ENCODE measurements at places on chromosomes 2 and 18.

GRCh38 chr2:206158563-206159345, 490 bp downstream of the NDUFS1 start:
- no peak for DNase-seq

DNA sequence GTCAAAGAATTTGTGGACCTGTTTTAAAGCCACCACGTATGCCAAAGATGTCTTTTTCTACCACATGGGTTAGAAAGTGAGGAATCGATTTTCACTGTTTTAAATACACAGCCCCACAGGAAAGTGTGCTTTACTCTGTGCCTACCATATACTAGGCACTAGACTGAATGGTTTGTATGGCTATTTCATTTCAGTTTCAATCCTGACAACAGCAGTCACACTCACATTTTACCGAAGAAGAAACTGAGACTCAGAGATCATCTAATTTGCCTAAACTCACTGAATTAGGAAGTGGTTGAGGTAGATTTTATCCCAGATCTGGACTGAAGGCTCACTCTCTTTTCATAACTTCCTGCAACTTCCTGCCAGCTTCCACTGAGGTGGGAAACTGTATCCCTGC, 176.4 kb downstream of the ALK start:
- no peak for DNase-seq

- no peak for DNase-seq
Observed at GRCh38 chr18:75896865-75897264, 469.4 kb upstream of the SMIM21 start.

GRCh38 chr2:213016166-213016983, 135.0 kb downstream of the IKZF2 start:
- DNase-seq: no peak

GRCh38 chr18:43034683-43035500, 80.6 kb downstream of the RIT2 start:
- no peak for DNase-seq

- DNase-seq: no peak
Observed at GRCh38 chr18:22550861-22551260, 133.1 kb upstream of the CTAGE1 start.

DNA sequence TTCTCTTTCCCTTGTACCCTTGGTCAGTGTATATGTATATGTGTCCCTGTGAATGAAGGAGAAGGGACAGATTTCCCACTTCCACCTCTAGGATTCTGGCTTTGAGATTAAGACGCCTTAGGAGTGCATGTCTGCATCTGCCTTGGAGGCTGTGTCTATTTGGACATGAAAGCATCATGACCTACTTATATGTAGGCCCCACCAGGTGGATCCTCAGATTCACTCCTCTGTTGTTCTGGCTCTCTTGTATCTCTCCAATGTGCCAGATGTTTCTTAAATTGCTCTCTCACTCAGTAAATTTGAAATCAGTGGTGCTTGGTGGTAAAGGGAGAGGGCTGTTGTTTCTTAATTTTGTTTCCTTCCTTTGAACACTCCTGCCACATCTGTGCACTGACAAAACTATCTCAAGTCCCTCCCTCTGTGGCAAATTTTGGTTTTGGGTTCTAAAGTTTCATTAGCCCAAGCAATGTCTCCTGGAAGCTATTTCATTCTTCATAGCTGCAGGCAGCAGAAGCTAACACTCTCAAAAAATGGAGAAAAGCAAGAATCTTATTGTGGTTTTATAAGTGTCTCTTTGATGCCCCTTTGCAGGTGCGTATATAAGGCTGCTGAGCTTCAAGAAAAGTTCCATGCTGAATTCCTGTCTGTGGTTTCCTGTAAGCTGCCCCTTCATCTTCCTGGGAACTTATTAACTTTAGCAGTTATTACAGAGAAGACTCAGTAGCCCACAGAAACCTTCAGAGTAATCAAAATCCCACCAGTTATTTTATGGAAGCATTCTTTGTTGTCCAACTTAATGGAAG, 179.7 kb upstream of the SETBP1 start:
- DNase-seq: no peak

- DNase-seq: no peak
Observed at GRCh38 chr18:12821408-12821807, 62.6 kb downstream of the PTPN2 start.

DNA sequence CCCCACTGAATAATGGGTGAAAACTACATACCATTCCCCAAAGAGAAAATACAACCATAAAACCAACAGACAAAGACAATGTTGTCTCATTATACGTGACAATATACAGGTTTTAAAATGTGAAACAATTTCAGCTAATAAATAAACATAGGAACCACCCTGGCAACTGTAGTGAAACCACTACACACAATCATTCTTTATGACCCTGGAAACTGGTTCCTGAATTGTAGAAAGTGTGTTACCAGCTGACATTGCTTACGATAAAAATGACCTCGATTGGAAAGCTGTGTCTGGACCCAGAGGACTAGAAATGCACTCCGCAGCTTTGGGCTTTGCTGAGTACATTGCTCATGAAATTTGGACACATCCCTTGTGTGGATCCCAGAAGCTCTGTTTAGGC, 73.9 kb upstream of the LPIN2 start:
- no peak for DNase-seq

- no peak for DNase-seq
Observed at GRCh38 chr2:207260021-207260420, 94.3 kb upstream of the KLF7 start.

DNA sequence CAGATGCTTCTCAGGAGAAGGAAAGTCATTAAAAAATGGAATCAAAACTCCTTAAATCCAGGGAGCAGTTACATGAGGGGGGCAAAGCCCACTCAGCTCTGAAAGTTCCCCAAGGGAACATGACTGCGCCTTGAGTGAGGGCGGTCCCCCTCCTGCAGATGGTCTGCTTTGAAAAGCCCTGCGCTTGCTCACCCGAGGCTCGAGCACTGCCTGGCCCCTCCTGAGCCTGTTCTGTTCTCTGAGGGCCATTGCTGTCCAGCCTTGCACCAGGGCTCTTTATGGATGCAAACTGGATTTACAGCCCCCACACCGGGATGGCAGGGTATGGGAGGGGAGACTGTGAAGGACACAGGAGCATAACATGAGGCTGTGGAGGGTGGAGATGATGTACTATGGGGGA, 37.8 kb upstream of the DNMT3A start:
- DNase-seq: no peak

DNA sequence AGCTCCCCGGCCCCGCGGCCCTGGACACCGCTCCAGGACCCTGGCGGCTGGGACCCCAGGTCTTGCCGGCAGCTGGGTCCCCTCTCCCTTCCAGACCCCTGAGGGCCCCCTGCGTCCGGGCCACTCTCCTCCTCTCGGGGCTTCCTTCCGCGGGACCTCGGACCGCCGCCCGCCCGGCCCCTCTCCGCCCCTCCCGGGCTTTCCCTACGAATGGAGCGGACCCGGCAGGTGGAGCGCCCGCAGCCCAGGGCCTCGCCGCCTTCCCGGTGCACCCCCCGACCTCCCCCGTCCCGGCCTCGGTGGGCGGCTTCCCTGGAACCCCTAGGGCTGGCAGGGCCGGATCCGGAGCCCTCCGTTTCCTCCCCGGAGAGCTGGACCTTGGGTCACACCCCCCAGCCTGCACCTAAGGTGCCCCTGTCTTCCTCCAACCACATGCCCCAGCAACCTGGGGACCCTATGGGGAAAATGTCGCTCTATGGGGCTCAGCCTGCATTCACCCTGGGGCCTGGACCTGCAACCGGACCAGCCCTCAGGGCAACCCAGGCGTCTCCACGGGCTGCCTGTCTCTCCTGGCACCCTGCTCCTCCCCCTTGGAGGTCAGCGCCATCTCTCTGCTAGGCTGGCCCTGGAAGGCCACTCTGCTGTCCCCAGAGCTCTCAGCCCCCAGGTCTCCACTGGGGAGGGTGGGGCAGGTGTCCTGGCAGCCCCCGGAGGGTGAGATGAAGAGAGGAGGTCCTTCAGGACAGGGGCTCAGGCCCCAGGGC, 730 bp downstream of the B3GNT7 start:
- DNase-seq: no peak

- no peak for DNase-seq
Observed at GRCh38 chr2:108967757-108968156, 21.3 kb downstream of the EDAR start.

- DNase-seq: no peak
Observed at GRCh38 chr2:238122287-238123217, 15.9 kb upstream of the KLHL30 start.

DNA sequence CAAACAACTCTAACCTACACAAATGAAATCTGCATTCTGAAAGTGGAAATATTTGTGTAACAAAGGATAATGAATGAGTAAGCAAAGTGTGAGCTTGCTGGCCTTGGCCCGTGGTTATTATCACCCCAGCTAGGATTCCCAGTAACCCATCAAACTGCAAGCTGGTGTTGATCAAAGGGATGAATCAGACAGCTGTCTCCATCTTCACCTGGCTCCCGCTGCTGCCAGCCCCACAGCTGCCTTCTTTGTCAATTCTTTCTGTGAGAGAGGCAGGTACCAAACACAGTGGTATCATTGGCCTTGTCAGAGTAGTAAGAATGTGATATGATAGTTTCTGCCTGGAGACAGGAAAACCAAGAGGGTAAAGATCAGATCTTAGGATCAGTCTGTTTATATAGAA, 25.2 kb upstream of the RGPD4 start:
- no peak for DNase-seq

DNA sequence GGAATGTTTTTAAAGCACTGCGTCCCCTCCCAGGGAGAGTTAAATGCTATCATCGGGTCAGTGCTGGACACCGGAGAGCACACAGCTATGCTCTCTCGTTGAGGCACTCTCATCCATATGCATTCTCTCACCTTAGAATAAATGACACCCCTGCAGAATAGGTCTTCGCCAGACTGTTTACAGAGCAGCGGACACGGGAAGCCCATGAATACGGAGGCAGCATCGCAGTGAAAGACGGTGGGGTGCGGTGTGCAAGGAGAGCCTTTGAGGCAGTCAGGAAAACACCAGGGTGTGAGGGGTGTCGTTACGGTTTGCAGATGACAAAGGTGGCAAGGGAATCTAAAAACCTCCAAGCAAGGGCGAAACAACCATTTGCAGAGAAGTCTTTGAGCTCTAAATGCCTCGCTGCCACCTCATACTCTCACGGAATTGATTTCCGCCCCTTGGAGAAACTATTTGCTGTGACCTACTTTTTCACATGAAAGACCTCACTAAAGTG, 169.2 kb upstream of the FHL2 start:
- DNase-seq: no peak

- peak; percentile 37 for DNase-seq
Observed at GRCh38 chr2:11744631-11745394, 1.6 kb upstream of the LPIN1 start.

DNA sequence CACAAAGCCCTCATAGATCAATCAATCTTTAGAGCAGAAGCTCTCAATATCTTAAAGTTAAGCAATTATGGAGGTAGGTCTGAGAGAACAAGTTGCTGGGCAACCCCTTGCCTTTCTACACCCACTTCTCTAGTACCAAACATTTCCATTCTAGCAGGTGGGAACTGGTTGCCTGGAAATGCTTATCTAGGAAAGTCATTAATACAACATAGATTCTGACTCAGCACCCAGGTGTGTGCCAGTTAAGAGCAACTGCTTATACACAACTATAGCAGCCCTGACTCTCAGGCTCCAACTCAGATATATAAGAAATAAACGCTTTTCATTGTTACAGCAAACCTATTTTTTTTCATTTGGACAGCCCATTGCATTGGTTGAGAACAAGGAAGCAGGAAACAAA, 237.7 kb downstream of the IRS1 start:
- no peak for DNase-seq

DNA sequence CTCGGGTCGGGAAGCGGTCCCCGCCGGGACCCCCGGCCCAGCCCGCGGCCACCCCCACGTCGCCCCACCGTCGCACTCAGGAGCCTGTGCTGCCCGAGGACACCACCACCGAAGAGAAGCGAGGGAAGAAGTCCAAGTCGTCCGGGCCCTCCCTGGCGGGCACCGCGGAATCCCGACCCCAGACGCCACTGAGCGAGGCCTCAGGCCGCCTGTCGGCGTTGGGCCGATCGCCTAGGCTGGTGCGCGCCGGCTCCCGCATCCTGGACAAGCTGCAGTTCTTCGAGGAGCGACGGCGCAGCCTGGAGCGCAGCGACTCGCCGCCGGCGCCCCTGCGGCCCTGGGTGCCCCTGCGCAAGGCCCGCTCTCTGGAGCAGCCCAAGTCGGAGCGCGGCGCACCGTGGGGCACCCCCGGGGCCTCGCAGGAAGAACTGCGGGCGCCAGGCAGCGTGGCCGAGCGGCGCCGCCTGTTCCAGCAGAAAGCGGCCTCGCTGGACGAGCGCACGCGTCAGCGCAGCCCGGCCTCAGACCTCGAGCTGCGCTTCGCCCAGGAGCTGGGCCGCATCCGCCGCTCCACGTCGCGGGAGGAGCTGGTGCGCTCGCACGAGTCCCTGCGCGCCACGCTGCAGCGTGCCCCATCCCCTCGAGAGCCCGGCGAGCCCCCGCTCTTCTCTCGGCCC, 13.6 kb downstream of the SPEG start:
- DNase-seq: no peak

GRCh38 chr2:20093263-20094141, 42.1 kb upstream of the LAPTM4A start:
- peak; percentile 69 for DNase-seq

DNA sequence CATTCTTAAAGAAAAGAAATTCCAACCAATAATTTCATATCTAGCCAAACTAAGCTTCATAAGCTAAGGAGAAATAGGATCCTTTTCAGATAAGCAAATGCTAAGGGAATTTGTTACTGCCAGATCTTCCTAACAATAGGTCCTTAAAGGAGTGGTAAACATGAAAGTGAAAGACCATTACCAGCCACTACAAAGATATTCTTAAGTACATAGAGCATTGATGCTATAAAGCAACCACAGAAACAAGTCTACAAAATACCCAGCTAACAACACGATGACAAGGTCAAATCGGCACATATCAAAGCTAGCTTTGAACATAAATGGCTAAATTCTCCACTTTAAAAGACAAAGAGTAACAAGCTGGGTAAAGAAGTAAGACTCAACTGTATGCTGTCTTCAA, 188.9 kb upstream of the RPRM start:
- DNase-seq: no peak

DNA sequence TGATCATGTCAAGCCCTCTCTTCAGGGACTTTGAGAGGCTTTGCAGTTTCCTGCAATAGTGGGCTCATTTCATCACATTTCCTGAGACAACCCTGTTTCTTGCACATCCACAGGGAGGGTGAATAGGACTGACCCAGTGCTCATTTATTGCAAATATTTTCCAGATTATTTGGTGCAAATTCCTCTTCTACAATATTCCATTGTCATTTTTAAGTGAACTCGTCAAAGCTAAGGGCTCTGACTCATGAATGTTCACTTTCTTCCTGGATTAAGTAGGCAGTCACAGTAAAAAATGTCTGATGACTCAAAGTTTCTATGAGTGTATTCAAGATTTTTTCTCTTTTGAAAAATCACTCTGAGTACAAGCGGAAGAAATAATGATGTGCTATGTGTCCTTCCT, 225.5 kb upstream of the GALNT5 start:
- DNase-seq: peak; percentile 82

- DNase-seq: peak; percentile 60
Observed at GRCh38 chr18:62957885-62958472, 242.6 kb downstream of the PHLPP1 start.

Measured in endothelial cell of umbilical vein (primary cell).